ENCODE measurements at places on chromosomes 3 and 15.

DNA sequence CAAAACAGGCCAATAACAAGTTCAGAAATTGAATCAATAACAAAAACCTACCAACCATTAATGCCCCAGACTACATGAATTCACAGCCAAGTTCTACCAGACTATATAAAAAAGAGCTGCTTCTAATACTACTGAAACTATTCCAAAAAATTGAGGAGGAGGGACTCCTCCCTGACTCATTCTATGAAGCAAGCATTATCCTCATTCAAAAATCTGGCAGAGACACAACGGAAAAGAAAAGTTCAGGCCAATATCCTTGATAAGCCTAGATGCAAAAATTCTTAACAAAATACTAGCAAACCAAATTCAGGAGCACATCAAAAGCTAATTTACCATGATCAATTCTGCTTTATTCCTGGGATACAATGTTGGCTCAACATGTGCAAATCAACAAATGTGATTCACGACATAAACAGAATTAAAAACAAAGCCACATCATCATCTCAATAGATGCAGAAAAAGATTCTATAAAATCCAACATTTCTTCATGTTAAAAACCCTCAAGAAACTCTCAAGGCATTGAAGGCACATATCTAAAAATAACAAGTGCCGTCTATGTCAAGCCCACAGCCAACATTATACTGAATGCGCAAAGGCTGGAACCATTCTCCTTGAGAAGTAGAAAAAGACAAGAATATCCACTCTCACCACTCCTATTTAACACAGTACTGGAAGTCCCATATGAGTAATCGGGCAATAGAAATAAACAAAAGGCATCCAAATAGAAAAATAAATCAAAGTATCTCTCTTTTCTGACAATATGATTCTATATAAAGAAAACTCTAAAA, 573.6 kb upstream of the GRM7 start:
- DNase-seq: no peak

DNA sequence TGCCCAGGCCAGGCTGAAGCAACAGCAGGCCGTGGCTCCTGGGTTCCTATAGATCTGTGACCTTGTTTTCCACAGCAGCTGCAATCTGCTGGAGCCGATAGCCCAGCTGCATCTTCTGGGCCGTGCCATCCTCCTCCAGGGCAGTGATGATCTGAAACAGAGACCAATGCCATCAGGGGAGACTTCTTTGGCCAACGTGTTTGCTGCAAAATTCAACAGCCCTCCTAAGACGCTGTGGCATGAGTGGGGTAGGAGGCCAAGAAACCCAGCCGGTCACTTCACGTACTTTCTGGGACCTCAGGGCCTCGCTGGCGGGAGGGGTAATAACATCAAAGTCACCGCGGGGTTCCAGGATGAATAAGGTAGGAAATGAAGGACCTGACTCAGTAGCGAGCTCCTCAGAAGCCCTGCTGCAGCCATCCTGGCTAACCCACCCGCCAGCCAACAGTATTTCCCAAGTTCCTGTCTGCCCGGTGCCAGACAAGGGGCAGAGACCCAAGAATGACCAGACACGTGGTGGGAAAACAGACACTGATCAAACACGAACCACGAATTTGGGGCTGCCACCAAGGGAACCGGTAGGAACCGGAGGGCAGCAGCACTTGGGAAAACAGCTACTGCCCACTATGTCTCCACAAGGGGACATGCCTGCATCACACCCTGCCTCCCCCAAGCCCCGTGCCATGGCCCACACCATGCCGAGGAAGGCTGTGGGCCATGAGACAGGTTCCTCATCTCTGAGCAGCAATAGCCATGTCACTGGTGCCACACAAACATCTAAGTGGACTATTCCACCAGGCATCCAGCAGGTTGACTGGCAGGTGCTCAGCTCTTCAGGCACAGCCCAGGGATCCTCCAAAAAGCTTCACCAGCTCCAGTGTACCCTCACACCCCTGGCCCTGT, 25.2 kb downstream of the PLXNB1 start:
- DNase-seq: no peak

DNA sequence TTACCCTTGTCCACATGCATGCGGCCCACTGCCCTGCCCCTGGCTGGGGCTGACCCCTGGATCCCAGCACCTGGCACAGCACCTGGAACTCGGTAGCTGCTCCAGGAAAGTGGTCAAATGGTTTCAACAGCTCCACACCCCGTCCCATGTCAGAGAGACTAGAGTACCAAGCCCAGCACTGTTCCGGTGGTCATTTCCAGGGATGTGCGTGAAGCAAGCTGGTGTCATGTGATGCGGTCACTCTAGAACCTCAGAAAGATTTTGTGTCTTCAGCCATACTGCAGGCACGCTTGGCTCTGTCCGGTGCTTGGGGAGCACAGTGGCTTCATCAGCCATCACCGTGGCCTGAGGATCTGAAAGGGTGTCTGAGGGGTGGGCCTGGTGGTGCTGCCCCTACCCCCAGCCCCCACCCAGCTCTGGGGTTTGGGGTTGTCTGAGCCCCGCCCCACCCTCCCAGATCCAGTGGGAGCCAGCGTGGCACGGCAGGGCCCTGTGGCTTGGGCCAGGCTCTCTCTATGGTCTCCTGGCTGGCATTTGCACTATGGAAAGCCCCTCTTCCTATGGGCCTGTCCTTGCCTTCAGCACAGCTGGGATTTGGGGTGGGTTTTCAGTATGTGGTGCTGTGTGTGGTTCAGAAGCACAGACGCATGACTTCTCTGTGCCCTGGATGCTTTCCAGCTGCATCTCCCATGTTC, 15.3 kb downstream of the APBA2 start:
- DNase-seq: no peak

- peak; percentile 9 for DNase-seq
Measured at GRCh38 chr15:38307251-38307650, 54.6 kb downstream of the SPRED1 start.

- DNase-seq: no peak
Measured at GRCh38 chr3:148203297-148204010, 494.2 kb upstream of the AGTR1 start.

DNA sequence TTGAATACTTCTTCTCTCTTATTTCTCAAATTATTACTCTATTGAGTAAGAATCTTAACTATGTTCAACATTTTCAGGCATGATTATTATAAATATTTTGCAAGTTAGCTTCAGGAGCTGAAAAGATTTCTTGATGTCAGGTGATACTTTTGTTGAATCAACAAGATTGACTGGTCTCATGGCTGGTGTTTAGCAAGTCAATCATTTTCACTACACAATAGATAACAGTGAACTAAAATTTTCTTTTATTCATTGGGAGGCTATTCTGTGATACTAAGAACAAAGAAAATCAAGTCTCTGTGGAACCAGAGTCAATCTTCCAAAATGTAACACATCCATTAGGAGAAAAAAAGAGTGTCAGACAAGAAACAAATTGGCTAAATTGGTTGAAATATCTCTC, 476.7 kb downstream of the CNTN3 start:
- no peak for DNase-seq

- DNase-seq: no peak
Measured at GRCh38 chr3:44419116-44419922, 58.2 kb downstream of the ZNF445 start.

DNA sequence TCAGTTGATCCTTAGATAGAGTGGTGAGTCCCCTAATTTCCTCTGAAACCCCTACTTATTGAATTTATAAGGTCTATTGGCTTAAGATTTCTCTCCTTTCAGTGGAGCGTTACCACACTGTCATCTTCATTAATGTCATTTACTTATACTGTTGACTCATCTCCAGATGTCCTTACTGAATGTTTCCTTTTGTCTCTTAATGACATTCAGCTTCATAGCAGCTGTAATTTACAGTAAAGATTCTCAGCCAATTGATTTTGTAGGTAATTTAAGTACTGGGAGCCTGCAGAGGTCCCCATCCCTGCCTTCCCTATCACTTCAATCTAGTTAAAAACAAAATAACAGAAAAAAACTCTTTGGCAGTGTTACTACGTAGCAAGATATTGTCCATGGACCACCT, 18.8 kb downstream of the STX19 start:
- DNase-seq: no peak

DNA sequence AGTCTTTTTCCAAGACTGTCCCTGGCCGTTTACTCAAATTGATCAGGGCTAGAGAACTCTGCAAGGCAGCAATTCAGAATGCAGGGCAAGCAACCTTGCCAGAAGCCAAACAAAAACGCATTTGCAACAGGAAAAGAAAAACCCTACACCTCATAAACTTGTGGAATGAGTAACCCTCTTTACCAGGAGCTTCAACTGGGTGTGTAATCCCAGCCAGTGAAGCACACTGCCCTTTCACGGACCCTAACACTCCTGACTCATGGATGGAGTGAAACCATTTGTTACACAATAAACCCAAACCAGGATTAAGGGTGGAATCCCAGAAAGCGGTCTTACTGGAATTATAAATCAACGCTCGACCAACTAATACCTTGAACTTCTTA, 14.8 kb upstream of the LDHAL6B start:
- DNase-seq: no peak

DNA sequence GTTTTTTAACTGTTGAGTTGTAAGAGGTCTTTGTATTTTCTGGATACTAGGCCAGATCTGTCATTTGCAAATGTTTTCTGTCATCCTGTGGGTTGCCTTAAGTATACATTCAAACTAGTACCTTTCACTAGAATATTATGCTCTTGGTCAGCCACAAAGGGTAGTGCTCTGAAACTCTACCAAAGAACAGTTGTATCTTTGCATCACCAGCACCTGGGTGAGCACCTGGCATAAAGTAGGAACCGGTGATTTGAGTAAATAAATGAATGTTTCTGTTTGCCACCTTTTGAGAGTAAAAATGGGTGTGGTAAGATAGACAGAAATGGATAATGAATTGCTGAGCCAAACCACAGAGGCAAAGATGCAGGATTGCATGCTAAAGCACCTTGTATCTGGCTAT, 98.7 kb downstream of the SLCO3A1 start:
- DNase-seq: no peak

- DNase-seq: no peak
Measured at GRCh38 chr3:194259982-194260766, 91.0 kb downstream of the CPN2 start.

GRCh38 chr3:67678665-67679064, 24.3 kb upstream of the SUCLG2 start:
- no peak for DNase-seq

GRCh38 chr3:29271475-29271874, 9.4 kb upstream of the RBMS3 start:
- no peak for DNase-seq

DNA sequence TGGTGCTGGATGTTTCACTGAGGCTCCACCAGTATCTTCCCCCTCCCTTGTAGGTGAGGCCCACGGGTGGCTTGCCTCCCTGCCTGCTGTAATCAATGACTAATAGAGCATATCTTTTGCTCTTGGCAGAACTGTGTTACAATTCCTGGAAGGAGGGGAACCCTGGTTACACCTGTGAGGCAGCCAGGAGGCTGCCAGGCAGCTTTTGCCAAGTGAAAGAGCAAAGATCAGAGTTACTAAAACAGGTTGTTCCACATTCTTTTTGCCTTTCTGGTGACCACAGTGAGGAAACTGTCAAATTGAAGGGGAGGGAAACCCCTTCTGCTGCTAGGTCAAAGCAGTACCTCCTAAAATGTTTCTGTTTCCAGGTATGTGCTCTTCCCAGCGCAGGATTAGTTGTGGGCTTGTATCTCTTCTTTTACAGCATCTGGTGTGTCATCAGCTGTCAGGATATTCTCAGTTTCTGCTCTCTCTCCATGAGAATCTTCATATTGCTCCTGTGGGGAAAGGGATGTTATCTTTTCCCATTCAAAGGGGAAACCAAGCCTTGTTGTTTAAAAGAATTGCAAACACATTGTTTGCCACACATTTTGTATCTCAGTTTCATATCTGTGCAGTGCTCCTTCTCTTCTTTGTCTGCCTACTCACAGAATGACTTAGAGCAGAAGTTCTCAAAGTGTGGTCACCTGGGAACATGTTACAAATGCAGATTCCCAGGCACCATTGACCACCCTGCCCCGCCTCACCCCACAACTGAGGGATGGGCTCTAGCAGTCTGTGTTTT, 137.4 kb upstream of the UMPS start:
- no peak for DNase-seq

DNA sequence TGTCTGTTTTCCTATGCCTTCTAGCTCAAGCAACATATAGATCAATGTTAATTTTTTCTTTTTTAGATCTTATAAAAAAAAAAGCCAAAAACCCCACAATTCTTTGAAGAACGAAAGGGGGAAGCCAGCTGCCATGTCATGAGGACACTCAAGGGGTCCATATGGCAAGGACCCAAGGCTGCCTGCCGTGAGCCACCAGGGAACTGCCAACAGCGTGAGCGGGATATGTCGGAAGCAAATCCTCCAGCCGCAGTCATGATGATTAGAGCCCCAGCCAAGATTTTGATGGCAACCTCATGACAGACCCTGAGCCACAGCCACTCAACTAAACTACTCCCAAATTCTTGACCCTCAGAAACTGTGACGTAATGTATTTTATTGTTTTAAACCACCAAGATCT, 6.5 kb downstream of the GP5 start:
- DNase-seq: no peak

DNA sequence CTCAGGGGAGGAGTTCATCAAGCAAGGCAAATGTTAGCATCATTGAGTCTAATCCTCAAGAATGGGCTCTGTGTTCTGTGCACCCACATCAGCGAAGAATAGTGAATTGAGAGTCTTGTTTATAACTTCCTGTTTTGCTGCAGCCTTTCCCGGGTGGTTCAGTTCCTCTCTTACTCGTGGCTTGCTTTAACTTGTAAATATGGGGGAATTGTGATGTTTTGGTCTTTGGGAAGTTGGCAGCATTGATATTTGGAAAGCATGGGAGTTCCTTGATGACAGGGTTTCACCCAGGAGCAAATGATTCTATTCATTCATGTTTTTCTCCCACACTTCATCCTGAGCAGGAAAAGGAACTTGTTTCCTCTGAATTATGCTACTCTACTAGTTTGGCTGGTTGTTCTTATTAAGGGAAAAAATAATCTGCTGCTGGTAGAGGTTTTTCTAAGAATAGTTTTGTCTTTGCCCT, 40.4 kb downstream of the GPD1L start:
- DNase-seq: peak; percentile 60

GRCh38 chr15:48331796-48332641, 790 bp downstream of the DUT start:
- peak; percentile 49 for DNase-seq

GRCh38 chr3:49689046-49689907, at the start of the genes MST1 and RNF123:
Gene MST1 (minus strand): TSS chr3:49689474. CDS start chr3:49688691, 783 bp downstream.
Gene RNF123 (plus strand): TSS chr3:49689557. CDS start chr3:49691166, 1,609 bp downstream.
- peak; percentile 85 for DNase-seq

DNA sequence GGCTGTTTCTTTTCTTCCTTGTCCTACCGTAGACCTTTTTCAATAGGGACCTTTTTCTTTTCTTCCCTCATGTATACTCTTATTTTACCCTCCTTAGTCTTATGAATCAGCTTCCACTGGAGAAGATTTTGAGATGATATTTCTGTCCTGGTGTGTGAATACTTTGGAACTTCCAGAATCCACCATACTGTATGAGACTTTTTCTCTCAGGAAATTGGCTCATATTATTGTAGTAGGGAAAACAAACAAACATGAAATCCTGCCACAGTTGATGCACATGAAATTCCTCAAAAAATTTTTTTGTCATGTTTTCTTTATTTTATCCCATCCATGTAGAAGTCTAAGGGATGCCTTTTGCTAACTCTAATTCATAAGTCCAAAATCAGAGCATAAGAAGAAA, 289.3 kb upstream of the PLSCR5 start:
- DNase-seq: no peak
